AG10803 (cell line): ENCODE measurements at places on chromosomes 7 and 10.

DNA sequence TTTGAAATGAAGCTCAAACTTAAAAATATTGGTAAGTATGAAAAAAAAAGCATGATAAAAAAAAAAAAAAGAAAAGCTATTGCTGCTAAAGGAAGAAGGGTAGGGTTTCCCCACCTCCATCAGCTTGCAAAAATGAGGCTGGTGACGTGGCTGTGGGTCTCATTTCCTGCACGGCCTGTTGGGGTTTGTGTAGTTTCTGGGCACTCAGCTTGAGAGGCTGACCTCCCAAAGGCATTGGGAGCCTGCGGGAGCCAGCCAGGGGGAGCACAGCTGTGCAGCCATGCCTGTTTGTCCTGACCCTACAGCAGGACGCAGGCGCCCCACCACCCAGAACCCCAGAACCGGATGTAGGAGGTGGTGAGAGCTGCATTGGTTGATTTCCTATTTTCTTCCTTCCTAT lies 48.8 kb upstream of the CARD11 start:
- no peak for DNase-seq

DNA sequence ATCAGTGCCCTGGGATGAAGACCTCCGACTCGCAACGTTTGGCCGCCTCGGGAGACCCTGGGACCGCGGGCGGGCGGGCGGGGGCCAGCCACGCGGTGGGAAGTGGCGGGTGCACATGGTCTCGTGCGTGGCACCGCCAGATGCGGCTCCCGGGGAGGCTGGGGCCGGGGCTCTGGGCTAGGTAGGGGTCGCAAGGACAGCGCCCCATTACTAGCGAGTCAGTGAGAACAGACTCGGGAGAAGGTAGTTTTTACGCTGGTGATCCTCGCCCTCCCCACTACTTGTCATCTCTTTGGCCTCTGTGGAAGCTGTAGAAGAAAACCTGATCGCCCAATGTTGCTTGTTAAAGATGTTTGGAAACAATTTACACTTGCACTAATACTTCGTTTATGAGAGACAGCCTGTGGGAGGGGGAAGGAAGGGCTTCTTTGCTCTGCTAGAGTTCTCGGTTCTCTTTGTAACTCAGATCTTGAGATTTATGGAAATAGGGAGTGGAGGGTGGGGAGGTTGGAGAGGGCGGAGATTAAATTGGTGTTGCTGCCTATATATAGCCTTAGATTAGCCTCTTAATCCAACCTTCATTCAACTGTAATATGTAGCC lies 591 bp downstream of the BZW2 start:
- DNase-seq = no peak

- DNase-seq = peak; percentile 68
Observed at GRCh38 chr7:38507384-38507783, 123.8 kb downstream of the AMPH start.

DNA sequence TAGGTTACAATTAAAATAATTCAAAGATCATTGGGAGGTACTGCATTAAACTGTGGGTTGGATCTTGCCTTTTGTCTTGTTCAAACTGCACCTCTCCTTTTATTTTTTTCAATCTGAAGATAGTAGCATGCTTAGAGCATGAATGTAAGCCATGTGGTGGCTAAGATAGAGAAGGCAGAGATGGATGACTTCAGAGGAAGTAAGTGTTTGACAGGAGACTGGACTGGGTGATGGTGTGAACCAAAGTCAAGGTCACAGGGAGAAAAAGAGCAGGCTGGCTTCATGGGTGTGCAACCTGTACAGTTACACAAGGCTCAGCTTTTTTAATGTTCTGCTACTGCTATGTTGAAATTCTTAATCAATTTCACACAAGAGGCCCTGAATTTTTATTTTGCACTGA lies 85.6 kb downstream of the ZEB1 start:
- DNase-seq = peak; percentile 24

DNA sequence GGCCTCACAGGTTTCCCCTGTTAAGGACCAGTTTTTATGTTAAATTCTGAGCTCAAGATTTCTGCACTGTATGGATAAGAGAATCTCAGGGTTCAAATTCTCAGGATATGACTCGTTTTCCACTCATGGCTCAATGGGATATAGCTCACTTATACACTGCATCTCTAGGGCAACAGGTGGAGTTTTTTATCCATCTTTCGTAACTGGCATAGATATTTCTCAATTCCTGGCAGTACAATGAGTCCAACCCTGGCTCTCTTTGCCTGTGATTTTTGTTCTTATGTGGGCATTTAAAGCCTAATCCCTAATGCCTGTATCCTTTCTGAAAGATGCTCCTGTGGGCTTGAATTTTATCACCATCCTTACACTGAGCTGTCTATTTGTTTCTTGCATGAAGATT lies 7.6 kb downstream of the CCDC172 start:
- no peak for DNase-seq

- peak; percentile 53 for DNase-seq
Observed at GRCh38 chr10:35641676-35642034, 441 bp downstream of the FZD8 start.

GRCh38 chr7:28037220-28038010 lies 143.2 kb downstream of the JAZF1 start:
- DNase-seq = peak; percentile 95

- DNase-seq = no peak
Observed at GRCh38 chr10:48247680-48248079, 26.8 kb downstream of the FRMPD2 start.

- DNase-seq = peak; percentile 97
Observed at GRCh38 chr10:43816351-43817321, 168.0 kb upstream of the ZNF32 start.

DNA sequence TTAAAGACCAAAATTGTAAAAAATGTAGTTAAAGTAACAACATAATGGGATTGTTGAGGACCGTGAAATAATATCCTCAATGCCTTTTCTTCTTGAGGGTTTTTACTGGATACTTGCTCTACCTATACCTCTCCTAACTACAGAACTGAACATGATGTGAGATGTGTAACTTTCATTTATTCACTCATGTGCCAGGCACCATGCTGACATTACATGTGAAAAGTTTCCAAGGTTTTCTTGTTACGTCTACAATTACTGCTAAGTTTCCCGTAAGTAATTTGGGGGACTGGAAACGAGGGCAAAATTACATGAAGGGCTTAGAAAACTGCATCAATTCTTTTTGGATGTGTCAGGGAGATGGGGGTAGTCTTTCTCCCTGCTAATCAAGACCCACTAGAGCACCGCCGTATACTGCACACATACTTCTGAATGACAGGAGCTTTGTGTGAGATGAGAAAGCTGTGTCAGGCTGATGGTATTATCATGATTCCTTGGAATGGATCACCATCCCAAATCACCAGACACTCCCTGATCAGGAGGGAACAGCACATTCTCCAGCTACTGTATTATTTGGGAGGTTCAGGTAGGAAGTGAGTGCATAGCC lies 41.8 kb downstream of the PTPRZ1 start:
- no peak for DNase-seq

- no peak for DNase-seq
Observed at GRCh38 chr7:29556405-29557195, 7.0 kb upstream of the PRR15 start.

DNA sequence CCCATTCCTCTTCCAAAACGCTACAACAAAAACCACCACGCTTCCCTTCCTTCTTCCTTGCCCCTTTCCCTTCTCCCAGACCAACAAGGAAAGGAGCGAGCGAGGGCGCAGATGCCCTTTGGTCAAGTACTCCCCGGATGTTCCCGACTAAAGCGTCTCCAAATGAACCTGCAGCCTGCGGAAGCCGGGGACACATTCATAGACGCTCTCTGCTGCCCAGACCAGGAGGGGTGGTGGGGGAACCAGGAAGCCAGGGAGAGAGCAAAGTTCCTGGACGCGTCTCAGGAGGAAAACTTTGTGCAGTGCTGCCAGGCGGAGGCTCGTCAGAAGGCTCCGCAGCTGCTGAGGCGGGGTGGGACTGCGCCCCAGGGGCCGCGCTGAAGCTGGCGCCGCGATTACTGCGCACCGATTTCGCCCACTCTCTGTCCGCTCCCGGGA lies 754 bp downstream of the SEMA3D start:
- DNase-seq = peak; percentile 51

DNA sequence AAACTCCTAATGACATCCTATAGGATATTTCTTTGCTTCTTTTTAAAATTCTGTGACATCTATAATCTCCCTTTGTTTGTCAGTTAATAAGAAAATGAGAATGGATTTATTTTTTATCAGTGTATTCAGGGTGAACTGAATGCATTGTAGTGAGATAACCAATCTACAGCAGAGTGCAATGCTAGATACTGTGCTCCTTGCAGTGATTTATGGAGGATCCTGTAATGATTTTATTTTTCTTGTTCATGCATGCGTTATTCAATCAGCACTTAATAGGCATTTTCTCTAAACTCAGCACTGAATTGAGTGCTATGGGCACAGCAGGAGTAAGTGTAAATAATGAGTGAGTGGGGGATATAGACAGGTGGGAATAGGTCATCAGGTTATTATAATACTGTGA lies 253.9 kb downstream of the CDK14 start:
- no peak for DNase-seq

GRCh38 chr10:28326516-28327490 lies 23.9 kb upstream of the MPP7 start:
- DNase-seq = peak; percentile 25

GRCh38 chr7:106166651-106167342 lies 54.7 kb upstream of the SYPL1 start:
- peak; percentile 86 for DNase-seq

DNA sequence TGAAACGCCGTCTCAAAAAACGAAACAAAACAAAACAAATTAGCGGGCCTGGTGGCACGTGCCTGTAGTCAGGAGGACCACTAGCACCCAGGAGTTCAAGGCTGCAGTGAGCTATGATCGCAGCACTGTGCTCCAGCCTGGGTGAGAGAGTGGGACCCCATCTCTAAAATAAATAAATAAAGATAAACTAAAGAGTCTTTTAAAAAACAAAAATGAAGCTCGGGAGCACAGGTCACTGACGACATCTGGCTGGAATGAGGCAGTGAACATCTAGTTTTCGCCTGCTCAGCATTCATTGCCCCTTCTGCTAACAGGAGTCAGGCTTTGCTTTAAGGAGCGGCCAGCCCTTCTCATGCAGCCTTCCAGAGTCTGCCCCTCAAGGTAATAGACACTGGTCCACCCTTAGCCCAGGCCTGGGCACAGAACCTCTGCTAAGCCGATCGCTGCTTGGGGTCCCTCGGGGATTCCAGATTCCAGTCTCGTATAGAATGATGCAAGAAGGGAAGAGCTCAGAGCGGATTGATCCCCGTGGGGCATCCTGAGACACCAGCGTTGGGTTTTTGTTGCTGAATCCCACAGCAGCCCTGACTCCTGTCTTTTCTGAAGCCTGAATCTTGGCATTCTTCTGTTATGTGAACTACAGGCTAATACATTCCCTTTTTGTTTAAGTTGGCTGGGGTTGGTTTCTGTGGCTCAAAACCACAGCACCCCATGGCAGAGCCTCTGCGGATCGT lies 14.2 kb upstream of the FOXK1 start:
- DNase-seq = peak; percentile 80

- no peak for DNase-seq
Observed at GRCh38 chr7:30908681-30909080, 3.0 kb upstream of the AQP1 start.

- no peak for DNase-seq
Observed at GRCh38 chr7:108408296-108408991, 47.8 kb downstream of the NRCAM start.

DNA sequence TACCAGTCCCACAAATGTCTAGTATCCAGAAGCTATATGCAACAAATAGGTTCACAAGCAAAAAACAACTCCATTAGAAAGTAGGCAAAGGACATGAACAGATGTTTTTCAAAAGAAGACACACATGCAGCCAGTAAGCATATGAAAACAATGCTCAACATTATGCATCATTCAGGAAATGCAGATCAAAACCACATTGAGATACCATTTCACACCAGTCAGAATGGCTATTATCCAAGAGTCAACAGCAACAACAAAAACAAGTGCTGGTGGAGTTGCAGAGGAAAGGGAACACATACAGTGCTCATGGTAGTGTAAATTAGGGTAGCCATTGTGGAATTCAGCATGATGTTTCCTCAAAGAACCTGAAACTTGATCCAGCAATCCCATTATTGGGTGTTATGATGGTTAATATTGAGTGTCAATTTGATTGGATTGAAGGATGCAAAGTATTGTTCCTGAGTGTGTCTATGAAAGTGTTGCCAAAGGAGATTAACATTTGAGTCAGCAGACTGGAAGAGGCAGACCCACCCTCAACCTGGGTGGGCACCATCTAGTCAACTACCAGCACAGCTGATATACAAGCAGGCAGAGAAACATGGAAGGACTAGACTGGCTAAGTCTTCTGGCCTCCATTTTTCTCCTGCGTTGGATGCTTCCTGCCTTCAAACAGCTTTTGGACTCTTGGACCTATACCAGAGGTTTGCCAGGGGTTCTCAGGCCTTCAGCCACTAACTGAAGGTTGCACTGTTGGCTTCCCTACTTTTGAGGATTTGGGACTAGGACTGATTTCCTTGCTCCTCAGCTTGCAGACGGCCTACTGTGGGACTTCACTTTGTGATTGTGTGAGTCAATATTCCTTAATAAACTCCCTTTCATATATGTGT lies 218.4 kb upstream of the SEMA3D start:
- DNase-seq = peak; percentile 52

- no peak for DNase-seq
Observed at GRCh38 chr7:101133621-101134398, 6.9 kb downstream of the SERPINE1 start.

GRCh38 chr7:28582226-28582625 lies 169.9 kb downstream of the CREB5 start:
- no peak for DNase-seq

DNA sequence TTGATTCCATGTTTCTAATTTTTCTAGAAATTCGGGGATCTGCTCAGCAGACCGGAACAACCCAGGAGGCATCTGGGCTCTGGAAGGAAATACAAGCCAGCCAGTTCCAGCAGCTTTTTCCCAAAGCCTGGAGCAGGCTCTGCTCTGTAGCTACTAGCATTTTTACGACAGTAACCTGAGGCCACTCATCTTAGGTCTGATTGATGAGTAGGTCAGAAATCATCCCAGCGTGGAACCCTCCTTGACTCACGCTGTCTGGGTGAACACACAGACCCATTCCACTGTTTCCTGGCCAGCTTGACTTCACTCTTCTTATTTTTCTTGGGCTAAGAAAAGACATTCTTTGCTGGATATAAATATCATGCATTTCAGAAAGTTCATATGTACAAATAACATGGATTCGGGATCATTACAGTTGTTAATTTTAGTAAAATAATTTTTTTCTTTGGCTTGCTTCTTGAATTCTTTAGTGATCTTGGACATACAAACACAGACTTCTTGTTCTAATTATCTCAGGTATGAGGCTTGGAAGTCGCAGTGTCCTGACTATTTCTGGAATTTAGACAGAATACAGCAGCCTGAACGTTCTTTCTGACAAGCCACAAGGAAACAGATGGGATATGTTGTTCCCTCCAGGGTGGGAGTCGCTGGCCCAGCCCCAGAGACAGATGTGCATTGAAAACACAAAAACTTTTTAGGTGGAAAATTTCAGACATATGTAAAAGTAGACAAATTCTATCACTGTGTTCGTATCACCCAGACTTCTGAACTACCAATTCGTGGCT lies 54.6 kb upstream of the PITRM1 start:
- DNase-seq = peak; percentile 93

GRCh38 chr7:117274951-117275350 lies 47.9 kb downstream of the WNT2 start:
- DNase-seq = peak; percentile 78
